Forelimb muscle (tissue), 1 donor: ENCODE measurements at places on chromosomes 3 and 15. TPM values are rescaled to one million over a fixed set of nuclear protein-coding genes. Genes with fewer than 3 reads are reported as not detected.

DNA sequence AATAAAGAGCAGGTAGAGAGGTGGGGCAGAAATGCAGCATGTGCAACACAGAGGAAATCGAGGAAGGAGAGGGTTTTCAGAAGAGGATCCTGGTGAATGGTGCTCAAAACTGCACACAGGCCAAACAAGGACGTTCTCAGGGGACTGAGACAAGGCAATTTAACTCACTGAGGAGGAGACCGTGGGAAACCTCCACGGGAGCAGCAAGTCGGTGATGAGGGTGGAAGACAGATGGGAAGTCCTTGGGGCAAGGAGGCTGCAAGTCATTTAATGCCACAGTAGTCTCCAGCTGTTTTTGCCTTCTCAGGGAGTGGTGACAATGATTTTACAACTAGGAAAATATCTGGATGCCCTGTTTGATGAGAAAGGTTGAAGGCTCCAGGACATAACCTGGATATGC lies 11.5 kb upstream of the PDIA5 start:
- DNase-seq: no peak

DNA sequence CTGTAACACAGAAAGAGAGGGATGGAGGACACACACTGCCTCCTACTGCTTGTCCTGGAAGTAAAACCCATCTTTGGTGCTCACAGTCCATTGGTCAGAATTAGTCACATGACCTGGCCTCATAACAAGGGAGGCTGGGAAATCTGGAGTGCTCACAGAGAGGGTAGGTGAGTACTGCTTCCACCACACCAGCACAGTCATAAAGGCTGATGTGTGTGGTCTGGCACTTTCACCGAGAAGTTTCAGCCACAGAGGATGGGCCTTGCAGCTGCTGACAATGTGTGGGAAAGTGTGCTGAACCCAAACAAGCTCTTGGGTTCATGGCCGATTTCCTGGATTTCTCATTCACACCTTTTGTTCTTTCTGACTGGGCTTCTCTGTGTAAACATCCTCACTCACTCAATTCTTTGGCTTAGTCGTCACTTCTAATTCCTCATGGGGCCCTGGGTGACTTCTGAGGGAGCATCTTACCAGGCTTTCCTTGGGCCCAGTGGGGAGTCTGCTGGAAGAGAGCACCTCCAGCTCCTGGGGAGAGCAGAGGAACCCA lies 100.7 kb downstream of the ASB7 start:
- no peak for DNase-seq

DNA sequence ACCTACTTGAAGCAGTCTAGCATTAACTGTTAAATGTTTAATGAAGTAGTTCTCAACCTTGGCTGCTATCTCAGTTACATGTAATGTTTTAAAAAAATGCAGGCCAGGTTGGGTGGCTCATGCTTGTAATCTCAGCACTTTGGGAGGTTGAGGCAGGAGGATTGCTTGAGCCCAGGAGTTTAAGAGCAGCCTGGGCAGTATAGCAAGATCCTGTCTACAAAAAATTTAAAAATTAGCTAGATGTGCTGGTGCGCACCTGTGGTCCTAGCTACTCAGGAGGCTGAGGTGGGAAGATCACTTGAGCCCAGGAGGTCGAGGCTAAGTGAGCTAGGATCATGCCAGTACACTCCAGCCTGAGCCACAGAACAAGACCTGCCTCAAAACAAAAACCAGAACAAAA lies 29.3 kb downstream of the UBE2E1 start:
- no peak for DNase-seq

- no peak for DNase-seq
These were observed 250.6 kb downstream of the RYR3 start for GRCh38 chr15:33561407-33561806.

GRCh38 chr3:60414011-60414410 lies 837.2 kb downstream of the FHIT start:
- no peak for DNase-seq

DNA sequence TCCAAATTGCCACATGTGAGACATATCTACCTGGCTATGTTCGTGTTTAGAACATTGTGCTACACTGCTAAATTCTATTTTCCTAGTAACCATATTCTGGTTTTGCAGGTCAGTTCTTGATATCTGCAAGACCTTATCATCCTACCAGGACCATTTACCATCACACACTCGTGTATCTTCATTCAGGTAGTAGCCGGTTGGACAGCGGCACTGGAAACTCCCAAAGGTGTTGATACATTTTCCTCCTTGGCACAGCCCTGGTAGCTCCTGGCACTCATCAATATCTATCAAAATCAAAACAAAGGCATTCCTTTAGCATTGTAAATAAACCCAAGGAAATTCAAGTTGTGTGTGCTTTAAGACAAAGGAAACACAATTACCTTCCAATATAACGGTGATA lies 134.2 kb downstream of the DUT start:
- DNase-seq: no peak

- DNase-seq: no peak
These were observed 48.2 kb downstream of the TBL1XR1 start for GRCh38 chr3:177149106-177149505.

- no peak for DNase-seq
These were observed 35.9 kb downstream of the FAM3D start for GRCh38 chr3:58630710-58631092.

DNA sequence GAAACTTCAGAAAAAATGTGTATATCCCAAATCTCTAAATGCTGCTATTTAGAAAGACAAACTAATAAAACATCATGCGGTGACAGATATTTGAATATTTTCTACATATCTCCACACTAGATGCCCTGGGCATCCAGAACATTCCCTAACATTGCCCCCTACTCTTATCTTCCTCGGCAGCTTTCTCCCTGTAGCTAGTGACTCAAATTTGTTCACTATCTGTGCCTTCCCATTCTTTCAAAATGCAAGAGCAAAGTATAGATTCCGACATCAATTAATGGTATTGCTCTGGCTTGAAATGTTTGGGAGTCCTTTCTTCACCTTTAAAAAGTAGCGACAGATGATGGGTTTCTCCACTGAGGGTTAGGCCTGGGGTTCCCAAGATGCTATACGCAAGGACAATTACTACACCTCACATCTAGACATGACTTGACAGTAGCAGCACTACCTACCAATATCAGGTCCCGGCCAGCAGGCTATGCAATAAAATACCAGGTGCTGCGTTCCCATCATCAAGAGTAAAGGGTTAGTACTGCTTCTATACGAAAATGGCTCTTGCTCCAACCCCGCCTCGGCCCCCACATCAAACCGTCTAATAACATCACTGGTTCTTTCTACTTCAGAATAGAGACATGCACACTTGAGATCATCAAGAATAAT lies 631 bp downstream of the UBR1 start:
- no peak for DNase-seq

TPRG1 gene
- polyA plus RNA-seq: 2.7 TPM

GRCh38 chr3:177610686-177611633 lies 413.7 kb upstream of the TBL1XR1 start:
- no peak for DNase-seq

CCDC33 gene
- not detected for polyA plus RNA-seq

- DNase-seq: no peak
These were observed 156.7 kb upstream of the TLE3 start for GRCh38 chr15:70254311-70254869.

- no peak for DNase-seq
These were observed 52.9 kb downstream of the TUBGCP4 start for GRCh38 chr15:43423793-43424192.

- no peak for DNase-seq
These were observed 375.1 kb upstream of the ROBO2 start for GRCh38 chr3:76664816-76665215.

- DNase-seq: no peak
These were observed 55.2 kb downstream of the RPL39L start for GRCh38 chr3:187084126-187084525.
